ENCODE measurements at places on chromosomes 1 and 21. TPM values are rescaled to one million over a fixed set of nuclear protein-coding genes. Genes with fewer than 3 reads are reported as not detected.
A peak's percentile ranks its signal among the peaks of the same experiment; 100 is the strongest.

The SIPA1L2 gene
- polyA plus RNA-seq: 10.4 TPM

The CLDN19 gene
- polyA plus RNA-seq: 0.18 TPM

The FMOD gene
- polyA plus RNA-seq: 5.4 TPM

The KCNK1 gene
- 29.5 TPM for polyA plus RNA-seq

The TMEM222 gene
- polyA plus RNA-seq: 41.4 TPM

The BRDT gene
- not detected for polyA plus RNA-seq

The EPHA2 gene
- polyA plus RNA-seq: 16.4 TPM

DNA sequence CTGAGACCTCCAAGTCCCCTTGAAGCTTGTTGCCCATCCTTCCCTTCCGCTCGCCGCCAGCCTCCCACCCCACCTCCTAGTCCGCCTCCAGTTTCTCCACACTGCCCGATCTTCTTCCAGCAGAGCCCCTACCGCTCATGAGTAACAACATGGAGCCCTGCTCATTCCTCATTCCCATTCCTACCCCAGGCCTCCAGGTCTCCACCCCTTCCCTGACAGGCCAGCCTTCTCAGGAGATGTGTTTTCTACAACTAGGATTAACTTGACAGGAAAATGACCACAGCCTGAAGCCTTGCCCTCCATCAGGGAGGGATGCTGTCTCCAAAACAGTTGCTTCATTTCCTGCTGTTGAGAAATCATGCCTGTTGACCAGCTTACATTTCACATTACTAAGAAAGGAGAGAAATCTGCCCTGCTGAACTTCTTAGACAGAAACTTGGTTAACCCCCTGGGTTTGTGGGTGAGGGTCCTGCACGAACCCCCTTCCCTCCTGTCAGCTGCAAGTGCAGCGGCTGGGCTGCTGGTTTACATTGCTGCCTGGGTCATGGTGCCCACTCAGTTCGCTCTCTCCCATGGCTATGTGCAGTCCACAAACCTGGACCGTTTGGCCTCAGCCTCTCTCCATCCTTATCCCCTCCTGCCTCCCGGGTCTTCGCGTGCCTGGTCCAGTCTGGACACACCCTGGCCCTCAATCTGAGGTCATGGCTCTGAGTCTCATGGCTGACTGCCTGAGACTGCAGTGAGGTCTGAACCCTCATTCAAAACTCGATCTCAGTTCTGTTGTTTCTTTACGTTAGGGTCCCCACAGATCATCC is 16.1 kb upstream of the CHI3L1 start:
- no peak for DNase-seq

DNA sequence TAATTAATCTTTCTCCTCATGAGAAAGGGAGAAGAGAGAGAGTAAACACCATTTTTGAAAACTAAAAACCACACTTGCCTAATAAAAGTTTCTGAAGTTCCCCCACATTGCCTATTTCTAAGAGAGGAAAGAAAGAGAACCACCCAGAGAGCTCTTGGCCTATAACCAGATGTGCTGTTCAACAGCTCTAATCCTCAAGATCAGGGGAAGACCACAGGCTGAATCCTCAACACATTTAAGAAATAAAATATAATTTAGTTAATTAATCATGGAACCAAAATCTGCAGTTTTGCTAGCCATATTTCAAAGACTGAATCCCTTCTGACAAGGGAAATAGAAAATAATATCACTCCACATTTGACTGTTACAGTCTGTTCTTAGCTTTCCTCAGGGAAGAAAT is 11.9 kb downstream of the PRRX1 start:
- no peak for DNase-seq

DNA sequence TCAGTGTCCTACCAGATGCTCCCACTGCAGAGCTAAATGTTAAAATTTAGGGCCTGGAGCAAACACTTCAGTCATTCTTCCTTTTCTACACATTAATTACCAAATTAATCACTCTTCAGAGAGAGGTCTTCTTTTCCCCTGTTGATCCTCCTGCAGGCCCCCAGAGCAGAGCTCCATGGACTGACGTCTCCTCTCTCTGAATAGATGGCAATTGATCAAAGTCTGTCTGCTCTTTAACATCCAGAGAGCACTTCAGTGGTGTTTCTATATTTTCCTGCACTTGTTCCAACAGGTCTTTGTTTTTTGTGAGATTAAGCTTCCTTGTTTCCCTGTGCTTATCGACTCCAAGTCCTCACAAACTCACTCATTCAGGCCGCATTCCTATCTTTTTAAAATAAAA is 239.3 kb downstream of the SIPA1L2 start:
- DNase-seq: no peak

DNA sequence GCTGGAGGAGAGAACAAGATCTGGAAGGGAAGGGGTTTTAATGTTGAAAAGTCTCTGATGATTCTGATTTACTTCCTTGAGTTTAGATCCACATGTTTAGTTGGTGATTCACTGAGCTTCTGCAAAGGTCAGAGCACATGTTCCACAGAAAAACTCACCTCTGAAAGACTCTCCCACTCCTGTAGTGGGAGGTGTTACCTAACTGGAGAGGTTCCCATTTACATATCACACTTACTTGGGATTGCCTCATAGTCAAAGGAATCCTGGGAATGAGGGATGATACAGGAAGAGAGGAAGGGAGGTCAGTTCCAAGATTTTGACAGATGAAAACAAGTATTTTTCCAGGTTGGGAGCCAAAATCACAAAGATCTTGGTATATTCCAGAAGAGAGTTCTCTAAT is 2.7 kb upstream of the NTNG1 start:
- no peak for DNase-seq

DNA sequence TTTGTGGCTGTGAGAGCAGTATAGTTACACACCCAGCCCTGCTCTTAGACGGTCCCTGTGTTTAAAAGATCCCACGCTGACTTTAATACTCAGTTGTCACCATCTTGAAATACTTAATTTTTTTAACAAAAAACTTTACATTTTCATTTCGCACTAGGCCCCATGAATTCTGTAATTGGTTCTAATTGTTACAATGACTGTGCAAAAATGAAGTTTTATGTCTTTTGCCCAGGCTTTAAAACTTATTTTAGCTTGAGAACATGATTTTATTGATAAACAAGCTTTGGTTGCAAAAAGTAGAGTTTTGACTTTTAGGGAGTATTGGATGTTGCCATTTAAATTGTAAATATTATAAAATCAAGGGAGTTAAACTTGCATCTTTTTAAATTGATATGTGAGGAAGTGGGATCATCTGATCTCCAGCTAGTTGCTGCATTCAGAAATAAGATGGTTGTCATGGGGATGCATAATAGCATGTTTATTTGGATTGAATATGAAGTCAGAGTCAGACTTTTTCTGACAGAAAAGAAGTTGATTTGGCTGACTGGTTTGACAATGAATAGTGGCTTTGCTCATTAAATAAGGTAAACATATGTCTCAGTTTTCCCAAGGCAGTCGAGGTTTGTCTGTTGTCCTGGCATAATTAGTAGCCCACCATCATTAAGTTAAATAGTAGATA is 23.0 kb upstream of the CRP start:
- no peak for DNase-seq

DNA sequence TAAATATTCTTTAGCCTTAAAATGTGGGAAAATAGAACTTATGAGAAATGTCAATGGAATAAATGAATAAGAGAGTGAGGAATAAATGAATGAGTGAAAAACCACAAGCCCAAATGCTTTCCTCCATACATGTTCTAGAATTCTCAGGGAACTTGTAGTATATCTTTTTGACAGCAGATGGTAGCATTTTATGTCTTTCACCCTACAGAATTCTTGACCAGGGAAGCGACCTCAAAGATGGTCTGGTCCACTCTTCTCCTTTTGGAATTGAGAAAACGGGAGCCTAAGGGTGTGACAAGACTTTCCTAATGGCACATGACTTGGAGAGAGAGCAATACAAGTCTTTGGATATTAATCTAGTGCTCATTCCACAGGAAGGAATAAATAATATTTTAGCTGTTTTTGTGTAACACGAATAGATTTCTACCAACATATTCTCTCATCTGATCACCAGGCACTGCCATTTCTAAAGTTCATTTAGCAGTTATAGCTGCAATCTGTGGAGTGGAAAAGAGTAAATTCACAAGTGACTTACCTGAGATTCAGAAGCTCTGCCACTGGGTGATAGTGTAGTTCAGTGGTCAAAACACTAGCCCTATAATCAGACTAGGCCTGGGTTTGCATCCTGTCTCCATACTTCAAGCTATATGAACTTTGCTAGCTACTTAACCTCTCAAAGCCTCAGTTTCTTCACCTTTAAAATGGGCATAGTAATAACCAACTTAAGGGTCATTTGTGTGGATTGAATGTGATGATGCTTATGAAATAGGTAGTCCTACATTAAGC is 15.0 kb upstream of the F5 start:
- peak; percentile 9 for DNase-seq

DNA sequence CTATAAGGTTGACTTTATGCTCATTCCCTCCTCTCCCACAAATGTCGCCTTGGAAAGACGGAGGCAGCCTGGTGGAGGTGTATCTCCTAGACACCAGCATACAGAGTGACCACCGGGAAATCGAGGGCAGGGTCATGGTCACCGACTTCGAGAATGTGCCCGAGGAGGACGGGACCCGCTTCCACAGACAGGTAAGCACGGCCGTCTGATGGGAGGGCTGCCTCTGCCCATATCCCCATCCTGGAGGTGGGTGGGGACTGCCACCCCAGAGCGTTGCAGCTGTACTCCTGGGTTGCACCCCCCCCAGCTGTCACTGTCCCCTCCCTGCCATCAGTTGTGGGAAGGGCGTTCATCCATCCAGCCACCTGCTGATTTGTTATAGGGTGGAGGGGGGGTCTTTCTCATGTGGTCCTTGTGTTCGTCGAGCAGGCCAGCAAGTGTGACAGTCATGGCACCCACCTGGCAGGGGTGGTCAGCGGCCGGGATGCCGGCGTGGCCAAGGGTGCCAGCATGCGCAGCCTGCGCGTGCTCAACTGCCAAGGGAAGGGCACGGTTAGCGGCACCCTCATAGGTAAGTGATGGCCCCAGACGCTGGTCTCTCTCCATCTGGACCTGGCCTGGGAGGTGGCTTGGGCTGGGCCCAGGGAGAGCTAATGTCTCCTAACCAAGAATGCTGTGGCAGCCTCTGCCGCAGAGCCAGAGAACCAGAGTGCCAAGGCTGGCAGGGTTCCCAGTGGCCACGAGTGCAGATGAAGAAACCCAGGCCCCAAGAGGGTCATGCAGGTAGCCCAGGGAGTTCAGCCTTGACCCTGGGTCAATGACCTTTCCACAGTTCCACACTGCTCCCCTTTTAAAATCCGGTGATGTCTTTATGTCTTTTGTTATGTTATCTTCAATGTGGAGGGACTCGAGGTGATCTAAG is 13.1 kb downstream of the PCSK9 start:
- no peak for DNase-seq

GRCh38 chr1:223248001-223248769 is 105.1 kb upstream of the TLR5 start:
- DNase-seq: peak; percentile 50

- no peak for DNase-seq
These were observed 1.5 kb downstream of the SETDB1 start for GRCh38 chr1:150927624-150928023.

- DNase-seq: peak; percentile 57
These were observed 25.6 kb downstream of the PADI3 start for GRCh38 chr1:17274186-17275170.

GRCh38 chr1:16630661-16631247 is 17.4 kb upstream of the NBPF1 start:
- no peak for DNase-seq

GRCh38 chr1:209598227-209598626 is 14.7 kb downstream of the CAMK1G start:
- DNase-seq: no peak

- no peak for DNase-seq
These were observed 3.5 kb upstream of the ACTA1 start for GRCh38 chr1:229437443-229437842.

DNA sequence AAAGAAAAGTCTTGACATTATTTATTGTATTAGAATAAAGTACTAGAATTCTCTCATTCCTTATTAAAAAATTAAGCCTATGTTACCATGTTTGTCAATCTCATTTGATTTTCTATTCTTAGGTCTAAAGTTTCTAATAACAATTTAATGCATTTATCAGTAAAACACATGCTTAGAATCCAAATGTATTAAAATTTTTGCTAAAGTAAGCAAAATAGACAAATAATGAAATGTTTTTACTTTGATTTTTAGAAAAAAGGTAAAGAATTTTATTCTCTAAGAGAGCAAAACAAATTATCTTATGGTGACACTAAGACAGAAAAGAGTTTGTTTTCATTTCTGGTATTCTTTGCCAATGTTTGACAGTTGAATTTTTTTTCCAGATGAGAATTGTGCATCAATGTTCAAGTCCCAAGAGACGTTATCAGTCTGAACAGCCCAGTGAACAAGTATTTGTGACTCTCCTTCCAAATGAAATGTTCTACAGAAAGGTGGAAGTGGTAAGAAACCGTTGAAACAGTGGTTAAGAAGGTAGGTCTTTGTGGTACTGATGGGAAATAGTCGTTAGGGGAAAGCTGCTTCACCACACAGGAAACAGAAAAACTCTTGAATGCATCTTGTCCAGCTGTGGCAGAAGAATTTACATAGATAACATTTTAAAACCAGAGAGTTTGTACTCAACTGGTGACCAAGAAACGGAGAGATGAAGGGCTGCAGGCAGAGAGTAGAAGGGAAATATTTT is 402.5 kb downstream of the PTPRC start:
- DNase-seq: peak; percentile 41

DNA sequence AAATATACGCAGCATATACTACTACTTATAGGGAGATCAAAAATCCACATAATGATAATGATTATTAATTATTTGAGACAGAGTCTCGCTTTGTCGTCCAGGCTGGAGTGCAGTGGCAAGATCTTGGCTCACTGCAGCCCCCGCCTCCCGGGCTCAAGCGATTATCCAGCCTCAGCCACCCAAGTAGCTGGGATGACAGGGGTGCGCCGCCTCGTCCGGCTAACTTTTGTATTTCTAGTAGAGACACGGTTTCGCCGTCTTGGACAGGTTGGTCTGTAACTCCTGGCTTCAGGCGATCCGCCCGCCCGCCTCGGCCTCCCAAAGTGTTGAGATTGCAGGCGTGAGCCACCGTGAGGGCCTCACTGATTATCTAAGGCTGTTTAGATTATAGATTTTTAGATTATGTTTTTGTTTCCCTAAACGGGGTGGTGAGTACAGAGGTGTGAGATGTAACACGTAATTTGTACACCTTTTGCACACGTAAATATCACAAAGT is 548 bp upstream of the SLC25A33 start:
- no peak for DNase-seq

- no peak for DNase-seq
These were observed 40.6 kb downstream of the PTP4A2 start for GRCh38 chr1:31897526-31898100.

GRCh38 chr1:166379447-166379846 is 212.6 kb upstream of the FAM78B start:
- no peak for DNase-seq

GRCh38 chr1:29655945-29656850 is 419.9 kb downstream of the PTPRU start:
- DNase-seq: no peak

DNA sequence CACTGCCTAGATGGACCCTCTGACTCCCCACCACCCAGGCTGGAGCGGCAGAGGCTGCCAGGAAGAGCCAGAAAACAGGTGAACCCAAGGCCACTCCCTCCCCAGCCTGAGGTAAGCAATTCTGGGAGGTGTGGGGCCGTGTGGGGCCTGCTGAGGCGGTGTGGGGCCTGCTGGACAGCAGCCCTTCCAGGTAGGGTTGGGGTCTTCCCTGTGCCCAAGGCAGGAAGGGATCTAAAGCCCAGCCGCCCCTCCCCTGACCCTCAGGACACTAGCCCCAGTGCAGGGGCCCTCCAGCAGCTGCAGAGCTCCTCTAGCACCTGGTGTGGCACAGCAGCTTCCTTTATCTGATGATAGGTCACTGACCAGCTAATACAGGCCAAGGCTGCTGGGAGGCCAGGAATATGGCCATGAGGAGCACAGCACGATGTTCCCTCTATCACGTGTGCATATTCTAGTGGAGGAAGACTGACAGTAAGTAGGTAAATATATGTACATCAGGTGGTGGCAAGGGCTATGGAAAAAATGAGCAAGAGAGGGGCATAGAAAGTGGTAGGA is 86.9 kb downstream of the IER5 start:
- DNase-seq: peak; percentile 51
